Astrocyte (in vitro differentiated cells and primary cell): ENCODE measurements at places on chromosomes 7 and 10. TPM values are rescaled to one million over a fixed set of nuclear protein-coding genes. Genes with fewer than 3 reads are reported as not detected.

DNA sequence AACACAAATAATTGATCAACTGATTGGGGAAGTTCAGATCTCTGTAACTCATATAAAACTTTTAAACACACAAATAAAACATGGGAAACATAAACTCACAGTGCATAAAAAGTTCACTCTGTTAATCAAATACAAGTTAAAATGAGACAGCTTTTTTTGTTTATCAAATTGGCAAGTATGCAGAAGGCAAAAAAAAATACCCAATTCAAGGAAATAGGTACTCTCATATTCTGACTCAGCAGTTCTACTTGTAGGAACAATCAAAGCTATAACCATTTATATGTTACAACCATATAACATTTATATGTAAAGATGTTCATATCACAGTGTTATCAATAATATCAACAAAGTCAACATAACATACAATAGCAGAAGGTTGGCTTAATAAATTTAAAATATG lies 102.0 kb downstream of the CNOT4 start:
- DNase-seq, result no peak

DNA sequence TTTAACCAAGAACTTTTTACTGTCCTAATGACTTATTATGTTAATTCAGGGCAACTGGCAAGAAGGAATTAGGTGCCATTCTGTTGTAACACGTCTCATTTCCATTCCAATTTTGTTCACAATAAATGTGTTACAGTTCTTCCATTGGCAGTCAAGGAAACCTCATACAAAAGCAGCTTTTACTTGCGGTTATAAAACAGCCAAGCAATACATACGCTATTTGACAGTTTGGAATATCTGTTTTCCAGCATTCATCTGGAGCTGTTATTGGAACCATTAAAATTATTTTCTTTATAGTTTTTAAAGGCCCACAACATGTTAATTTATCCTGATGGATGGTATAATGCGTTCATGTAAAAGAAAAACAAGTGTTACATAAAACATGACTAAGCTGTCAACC lies 33.3 kb downstream of the MTERF1 start:
- DNase-seq, result peak; percentile 37

The SPDYE11 gene
- not detected in 2 replicates for total RNA-seq

- DNase-seq, result no peak
These were observed 11.5 kb upstream of the SP8 start for GRCh38 chr7:20798081-20798693.

DNA sequence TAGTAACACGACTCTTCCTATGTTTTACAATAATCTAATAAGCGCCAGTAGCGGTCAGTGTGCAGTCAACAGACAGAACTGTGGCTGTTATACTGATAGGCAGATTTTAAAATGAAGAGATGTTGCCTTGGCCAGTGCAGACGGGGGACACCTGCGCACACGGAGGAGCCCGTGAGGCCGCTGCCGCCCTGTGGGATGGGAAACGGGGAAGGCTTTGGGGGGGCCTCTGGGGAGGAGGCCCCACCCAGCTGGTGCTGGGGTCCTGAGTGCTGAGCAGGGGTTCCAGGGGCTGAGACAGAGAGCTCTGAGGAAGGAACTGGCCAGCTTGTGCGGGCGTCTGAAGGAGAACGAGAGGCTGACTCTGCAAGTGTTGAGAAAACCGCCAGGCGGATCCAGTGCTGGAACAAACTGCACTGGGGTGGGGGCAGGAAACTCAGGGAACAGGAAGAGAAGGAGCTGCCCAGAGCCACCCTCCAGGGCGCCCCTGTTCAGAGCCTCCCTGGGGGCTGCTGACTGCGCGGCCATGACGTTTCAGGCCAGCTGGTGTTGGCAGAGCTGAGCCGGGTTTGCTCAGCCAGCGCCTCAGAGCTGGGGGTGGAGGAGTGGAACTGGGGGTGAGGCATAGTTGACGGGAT lies 426.4 kb downstream of the TCERG1L start:
- DNase-seq, result no peak

GRCh38 chr10:60031664-60032063 lies 125.3 kb upstream of the CCDC6 start:
- DNase-seq, result no peak

GRCh38 chr7:37660614-37661013 lies 23.0 kb upstream of the GPR141 start:
- no peak for DNase-seq

The ASZ1 gene
- not detected in 2 replicates for total RNA-seq
